ENCODE measurements at places on chromosomes 5 and 9. TPM values are rescaled to one million over a fixed set of nuclear protein-coding genes. Genes with fewer than 3 reads are reported as not detected.

- peak overlapping the region; percentile 23 for H3K4me3 ChIP-seq
- H3K27ac ChIP-seq = no peak overlapping the region
- no peaks in the 10 kb centered on the region for H3K36me3 ChIP-seq
- H3K27me3 ChIP-seq = no peaks in the 10 kb centered on the region
- DNase-seq = peak; percentile 55
- H3K4me1 ChIP-seq = peaks cover 37% of the 10 kb centered on the region
Observed at GRCh38 chr5:172106511-172107356, 81.3 kb downstream of the STK10 start.

- DNase-seq = no peak
- no peaks in the 10 kb centered on the region for H3K27me3 ChIP-seq
- no peak overlapping the region for H3K4me3 ChIP-seq
- H3K36me3 ChIP-seq = peaks cover 33% of the 10 kb centered on the region
- peaks cover 12% of the 10 kb centered on the region for H3K4me1 ChIP-seq
Observed at GRCh38 chr5:138349852-138350562, 2.5 kb upstream of the KDM3B start.

GRCh38 chr9:134323741-134324358 lies 2.4 kb upstream of the RXRA start:
- H3K4me1 ChIP-seq = peaks cover 15% of the 10 kb centered on the region
- DNase-seq = peak; percentile 83
- no peak overlapping the region for H3K4me3 ChIP-seq
- H3K36me3 ChIP-seq = no peaks in the 10 kb centered on the region

- H3K4me3 ChIP-seq = no peak overlapping the region
- no peak for DNase-seq
- no peaks in the 10 kb centered on the region for H3K36me3 ChIP-seq
- H3K4me1 ChIP-seq = no peaks in the 10 kb centered on the region
- H3K27ac ChIP-seq = no peak overlapping the region
- H3K27me3 ChIP-seq = no peaks in the 10 kb centered on the region
Observed at GRCh38 chr9:85053206-85053786, 383.8 kb downstream of the NTRK2 start.

DNA sequence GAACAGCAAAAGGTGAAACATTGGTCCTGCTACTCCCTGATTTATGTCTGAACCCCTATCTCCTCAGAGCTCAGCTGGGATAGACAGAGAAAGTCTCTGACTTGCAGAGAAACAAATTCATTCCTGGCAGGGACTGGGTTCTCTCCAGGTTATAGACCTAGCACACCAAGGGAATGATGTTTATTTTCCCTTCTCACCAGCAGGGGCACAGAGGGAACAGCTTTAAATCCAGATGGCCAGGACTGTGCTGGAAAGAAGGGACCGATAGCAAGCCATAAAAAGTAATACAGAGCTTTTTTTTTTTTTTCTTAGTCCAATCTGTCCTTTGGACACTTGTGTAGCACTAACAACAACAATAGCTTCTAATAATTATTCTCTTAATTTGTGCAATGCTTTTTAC lies 141.1 kb upstream of the C9orf72 start:
- DNase-seq = no peak
- H3K36me3 ChIP-seq = no peaks in the 10 kb centered on the region
- no peak overlapping the region for H3K27ac ChIP-seq
- no peak overlapping the region for H3K4me3 ChIP-seq

DNA sequence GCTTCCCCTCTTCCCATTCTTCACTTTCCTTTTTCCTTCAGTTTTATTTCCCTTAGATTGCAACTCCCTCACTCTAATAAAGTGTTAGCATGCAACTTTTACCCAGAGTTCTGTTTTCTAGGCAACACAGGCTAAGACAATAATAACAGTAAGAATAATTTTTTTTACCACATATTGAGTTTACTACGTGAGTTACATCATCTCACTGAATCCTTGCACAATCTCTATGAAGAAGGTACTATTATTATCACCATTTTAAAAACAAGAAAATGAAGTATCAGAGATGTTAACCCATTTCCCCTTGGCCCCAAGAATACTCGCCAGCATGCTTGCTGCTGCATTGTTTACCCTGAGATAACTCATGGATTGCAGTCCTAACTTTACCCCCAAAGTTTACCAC lies 53.7 kb upstream of the SMIM32 start:
- DNase-seq = no peak
- H3K4me3 ChIP-seq = no peak overlapping the region
- H3K27me3 ChIP-seq = no peaks in the 10 kb centered on the region
- no peaks in the 10 kb centered on the region for H3K4me1 ChIP-seq
- no peaks in the 10 kb centered on the region for H3K36me3 ChIP-seq

GRCh38 chr5:156893517-156893916 lies 43.4 kb downstream of the PPP1R2B start:
- H3K36me3 ChIP-seq = no peaks in the 10 kb centered on the region
- no peaks in the 10 kb centered on the region for H3K4me1 ChIP-seq
- H3K4me3 ChIP-seq = no peak overlapping the region
- DNase-seq = no peak
- no peaks in the 10 kb centered on the region for H3K27me3 ChIP-seq

DNA sequence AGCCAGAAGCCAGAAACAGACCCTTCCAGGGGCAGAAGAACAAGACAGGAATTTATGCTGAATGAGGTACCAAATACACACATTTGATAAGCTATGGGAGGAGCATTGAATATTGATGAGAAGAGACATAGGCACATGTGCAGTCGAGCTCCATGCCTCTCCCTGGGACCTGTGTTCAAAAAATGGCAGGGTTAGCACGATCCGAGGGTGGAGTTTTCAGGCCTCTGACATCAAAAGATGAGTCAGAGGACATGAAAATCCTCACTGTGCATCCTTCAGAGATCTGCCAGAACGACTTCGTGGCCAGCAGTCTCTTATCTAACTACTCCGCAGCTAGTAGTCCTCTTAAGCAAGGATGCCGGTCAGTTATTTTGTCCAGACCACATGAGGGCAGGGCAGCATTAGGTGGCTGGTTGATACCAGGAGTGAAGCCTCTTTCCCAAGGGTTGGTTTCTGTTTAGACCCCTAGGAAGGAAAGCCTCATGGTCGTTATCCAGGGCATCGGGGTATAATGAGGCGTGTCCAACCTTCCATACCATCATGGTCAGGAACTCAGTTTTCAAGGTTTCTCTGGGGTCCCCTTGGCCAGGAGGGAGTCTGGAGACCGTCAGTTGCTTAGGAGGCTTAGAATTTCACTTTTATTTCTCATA lies 11.6 kb upstream of the CMBL start:
- no peaks in the 10 kb centered on the region for H3K4me1 ChIP-seq
- H3K4me3 ChIP-seq = no peak overlapping the region
- H3K27me3 ChIP-seq = no peaks in the 10 kb centered on the region
- no peaks in the 10 kb centered on the region for H3K36me3 ChIP-seq

- H3K4me1 ChIP-seq = peaks cover 25% of the 10 kb centered on the region
- no peaks in the 10 kb centered on the region for H3K36me3 ChIP-seq
- H3K27me3 ChIP-seq = no peaks in the 10 kb centered on the region
- no peak overlapping the region for H3K27ac ChIP-seq
- no peak for DNase-seq
- H3K4me3 ChIP-seq = no peak overlapping the region
Observed at GRCh38 chr5:180783340-180784052, 19.1 kb downstream of the MGAT1 start.

DNA sequence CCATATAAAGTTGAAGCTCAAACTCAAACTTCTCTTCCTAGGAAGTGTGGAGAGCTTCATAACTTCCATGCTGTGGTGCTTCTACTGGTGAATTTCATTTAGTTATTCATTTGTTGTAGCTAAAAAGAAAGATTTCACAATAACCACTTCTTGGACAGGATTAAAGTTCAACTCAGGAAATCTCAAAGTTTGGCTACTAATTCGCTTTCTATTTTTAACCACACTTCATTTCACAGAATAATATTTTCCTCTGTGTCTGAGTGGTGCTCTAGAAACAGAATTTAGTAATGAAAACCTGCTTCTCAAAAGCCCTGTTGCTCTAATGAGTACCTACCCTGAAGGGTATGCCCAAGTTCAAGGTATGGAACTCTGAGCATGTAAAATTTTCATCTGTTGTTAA lies 73.9 kb downstream of the ACTBL2 start:
- DNase-seq = no peak
- no peaks in the 10 kb centered on the region for H3K36me3 ChIP-seq
- no peaks in the 10 kb centered on the region for H3K4me1 ChIP-seq
- no peak overlapping the region for H3K4me3 ChIP-seq

DNA sequence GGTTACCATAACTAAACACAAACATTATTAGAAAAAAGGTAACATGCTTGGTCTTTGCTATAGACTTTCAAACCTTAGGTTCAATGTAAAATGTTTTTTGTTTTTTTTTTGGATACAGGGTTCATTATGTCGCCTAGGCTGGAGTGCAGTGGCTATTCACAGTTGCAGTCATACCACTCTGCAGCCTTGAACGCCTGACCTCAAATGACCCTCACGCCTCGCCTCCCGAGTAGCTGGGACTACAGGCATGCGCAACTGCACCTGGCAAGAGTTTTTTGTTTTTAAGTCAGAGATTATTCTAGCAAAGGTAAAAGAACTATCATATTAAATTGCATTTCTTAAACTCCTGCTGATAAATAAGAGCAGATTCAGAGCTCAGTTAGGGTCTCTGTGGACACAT lies 55.1 kb upstream of the NR5A1 start:
- DNase-seq = no peak
- H3K36me3 ChIP-seq = no peaks in the 10 kb centered on the region
- H3K4me1 ChIP-seq = no peaks in the 10 kb centered on the region
- H3K4me3 ChIP-seq = no peak overlapping the region
- no peak overlapping the region for H3K27ac ChIP-seq

FGFR4 gene
- total RNA-seq = 86.2 TPM

CLK4 gene
- 72.6 TPM for total RNA-seq

CATSPER3 gene
- total RNA-seq = 0.32 TPM

EIF4E1B gene
- not detected for total RNA-seq

LCN10 gene
- 4.1 TPM for total RNA-seq

ROPN1L gene
- 0.32 TPM for total RNA-seq

EPB41L4B gene
- total RNA-seq = 159 TPM
